ENCODE measurements at places on chromosomes 12 and 14.

- no peak for DNase-seq
Observed at GRCh38 chr12:19462406-19462805, 23.1 kb downstream of the AEBP2 start.

- DNase-seq: no peak
Observed at GRCh38 chr12:106416273-106416672, 58.7 kb downstream of the POLR3B start.

- no peak for DNase-seq
Observed at GRCh38 chr12:31321897-31322228, 4.1 kb downstream of the SINHCAF start.

DNA sequence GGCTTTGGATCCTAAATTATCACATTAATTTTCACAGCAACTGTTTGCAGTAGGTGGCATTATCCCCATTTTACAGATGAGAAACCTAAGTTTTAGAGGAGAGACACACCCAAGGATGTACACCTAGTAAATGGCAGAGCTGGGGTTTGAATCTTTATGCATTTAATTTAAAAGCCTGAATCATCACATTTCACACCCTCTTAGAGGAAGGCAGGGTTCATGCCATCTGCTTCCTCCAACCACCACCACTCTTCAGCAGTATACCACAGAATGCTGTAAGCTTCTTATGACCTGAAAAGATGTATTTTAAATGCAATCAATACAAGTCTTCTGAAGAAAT is 90.3 kb downstream of the CRADD start:
- DNase-seq: no peak

DNA sequence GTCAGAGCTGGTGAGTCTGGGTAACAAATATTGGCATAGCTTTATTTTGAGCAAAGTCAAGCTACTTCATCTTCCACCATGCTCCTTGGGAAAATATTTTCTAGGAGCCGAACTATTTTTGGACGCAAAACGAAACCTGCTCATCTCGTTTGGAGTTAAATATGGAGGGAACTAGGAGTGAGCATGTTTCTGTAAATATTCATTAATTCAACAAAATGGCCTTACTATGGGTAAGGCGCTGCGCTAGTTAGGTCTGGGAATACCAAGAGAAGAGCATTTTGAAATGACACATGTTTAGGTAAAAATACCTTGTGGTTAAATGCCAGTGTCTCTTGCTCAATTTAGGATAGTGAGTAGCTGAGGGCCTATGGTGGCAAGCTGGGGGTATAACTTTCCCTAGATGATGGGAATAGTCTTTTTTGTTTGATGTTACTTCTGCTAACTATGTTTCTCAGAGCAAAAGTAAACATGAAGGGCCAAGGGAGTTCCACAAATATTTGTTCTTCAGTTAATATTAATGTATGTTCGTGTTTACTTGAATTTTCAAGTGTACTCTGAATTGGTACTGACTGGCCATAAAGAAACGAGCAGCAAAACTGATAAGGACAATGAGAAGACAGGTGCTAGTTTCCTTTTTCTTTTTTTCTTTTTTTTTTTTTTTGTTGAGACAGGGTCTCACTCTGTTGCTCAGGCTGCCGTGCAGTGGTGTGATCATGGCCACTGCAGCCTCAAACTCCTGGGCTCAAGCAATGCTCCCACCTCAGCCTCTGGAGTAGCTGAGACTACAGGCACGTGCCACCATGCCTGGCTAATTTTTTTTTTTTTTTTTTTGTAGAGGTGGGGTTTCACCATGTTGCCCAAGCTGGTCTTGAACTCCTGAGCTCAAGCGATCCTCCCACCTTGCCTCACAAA is 77.7 kb downstream of the MAP1LC3B2 start:
- no peak for DNase-seq

DNA sequence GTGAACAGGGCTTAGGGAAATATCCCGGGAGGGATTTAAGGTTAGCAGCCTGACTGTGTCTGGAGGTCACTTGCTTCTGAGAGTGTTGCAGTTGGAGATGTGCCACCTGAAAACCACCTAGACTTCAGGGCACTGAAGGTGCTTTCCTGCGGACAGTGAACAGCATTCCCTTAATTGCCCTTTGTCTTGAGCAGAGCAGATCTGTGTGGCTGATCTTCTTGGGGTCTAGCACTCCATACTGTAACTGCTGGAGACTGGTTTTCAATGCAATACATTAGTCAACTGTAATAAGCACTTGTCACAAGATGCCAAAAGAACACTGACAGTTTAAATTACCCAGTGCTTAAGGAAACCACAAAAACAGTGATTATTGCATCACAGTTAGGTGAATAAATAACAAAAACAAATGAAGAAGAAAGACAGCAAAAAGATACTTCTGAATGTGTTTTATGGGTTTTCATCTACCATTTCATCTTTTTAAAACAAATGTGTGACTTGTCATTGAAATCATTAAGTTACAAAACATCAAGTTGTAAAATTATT is 111.8 kb downstream of the PRIMA1 start:
- no peak for DNase-seq

- DNase-seq: no peak
Observed at GRCh38 chr14:33676135-33676566, 274.7 kb downstream of the EGLN3 start.

DNA sequence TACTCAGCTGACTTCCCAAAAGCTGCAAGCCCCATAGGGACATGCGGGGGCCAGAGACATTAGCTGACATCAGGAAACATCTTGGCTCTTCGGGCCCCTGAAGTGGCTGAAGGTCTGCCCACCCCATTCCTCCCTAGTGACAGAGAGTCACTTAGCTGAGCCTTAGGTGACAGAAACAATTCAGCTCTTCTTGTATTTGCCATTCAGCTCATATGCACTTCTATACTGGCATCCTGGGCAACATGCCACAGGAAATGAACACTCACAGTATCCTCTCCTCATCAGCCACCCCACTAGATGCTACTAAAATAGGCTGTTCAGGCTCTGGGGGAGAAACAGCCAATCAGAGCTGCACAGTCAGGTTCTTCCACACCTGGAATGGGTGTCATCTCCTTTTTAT is 3.4 kb downstream of the DCTN2 start:
- DNase-seq: no peak

DNA sequence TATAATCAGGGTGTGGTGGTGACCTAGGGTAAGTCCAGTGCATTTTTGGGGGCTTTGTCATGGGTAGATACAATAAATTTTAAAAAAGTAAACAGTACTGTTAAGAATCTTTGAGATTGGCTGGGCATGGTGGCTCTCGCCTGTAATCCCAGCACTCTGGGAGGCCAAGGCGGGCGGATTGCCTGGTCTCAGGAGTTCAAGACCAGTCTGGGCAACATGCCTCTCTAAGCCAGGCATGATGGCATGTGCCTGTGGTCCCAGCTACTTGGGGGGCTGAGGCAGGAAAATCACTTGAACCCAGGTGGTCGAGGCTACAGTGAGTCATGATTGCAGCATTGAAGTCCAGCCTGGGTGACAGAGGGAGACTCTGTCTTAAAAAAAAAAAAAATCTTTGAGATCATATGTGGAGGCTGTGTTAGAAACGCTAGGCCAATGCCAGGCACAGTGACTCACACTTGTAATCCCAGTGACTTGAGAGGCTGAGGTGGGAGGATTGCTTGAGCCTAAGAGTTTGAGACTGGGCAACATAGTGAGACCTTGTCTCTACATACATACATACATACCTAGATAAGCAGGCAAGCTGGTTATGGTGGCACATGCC is 67.7 kb downstream of the PRKCH start:
- no peak for DNase-seq

DNA sequence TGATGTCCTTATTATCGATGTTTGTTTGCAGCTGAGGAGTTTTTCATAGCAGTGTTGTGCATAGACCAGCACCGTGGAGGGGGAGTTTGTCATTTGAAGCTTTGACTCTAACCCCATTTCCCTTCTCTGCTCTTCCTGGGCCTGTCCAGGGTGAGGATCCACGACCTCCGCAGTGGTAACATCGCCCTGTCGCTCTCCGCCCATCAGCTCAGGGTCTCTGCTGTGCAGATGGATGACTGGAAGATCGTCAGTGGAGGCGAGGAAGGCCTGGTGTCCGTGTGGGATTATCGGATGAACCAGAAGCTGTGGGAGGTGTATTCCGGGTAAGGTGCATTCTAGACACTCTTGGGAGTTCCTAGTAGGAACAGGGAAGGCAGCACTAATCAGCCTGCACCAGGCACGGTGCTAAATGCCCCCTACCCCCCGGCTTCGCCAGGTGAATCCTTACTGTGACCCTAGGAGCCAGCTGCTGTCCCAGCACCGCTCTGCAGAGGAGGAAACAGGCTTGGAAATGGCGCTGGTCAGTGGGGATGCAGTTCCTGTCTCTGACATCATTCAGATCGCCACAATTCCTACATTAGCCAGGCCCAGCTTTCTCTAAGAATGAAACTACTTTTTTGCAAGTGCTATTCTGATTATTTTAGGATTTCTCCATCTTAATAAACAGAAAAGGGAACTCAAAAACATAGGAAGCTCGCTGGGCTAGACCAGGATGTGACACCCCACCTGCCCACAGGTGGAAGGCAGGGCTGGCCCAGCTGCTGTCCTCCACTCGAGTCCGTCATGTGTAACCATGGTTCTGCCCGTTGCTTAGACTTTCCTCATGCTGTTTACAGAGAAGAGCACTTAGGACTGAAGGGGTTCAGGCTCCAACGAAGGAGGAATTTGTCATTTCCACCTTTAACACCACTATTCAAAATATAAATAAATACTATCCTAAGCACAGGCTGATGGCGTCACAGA is 74.9 kb downstream of the TESC start:
- DNase-seq: no peak

DNA sequence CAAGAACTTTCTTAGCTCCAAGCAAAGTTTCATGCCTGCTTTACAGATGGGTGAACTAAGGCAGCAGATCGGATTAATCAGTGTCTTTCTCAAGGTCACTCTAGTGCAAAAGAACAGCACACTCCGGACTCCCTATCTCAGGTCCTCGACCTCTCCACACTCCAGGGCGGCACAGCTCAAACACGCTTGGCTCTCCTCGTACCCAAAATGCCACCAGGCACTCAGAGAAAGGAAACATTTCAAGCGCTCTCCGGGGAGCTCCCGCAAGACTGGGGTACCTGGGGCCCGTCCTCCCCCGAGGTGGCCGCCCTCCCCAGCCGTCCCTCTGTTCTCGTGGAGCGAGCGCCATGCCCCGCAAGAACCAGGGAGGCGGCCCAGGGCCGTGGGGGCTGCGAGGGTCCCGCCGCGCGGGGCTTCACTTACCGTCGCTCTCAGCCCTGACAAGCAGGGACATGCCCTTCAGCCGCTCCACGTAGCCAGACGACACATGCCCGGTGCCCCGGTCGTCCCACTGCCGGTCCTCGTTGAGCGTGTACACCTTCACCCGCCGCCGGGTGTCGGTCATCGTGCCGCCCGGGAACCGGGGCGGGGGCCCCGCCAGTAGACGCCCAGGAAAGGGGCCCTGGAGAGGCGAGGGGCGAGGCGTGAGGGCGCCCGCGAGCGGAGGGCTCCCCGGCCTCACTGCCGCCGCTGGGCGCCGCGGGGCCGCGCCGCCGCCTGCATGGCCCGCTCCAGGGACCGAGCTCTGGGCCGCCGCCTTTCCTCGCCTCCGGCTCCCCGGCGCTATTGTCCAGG is 830 bp downstream of the PPP4R3A start:
- DNase-seq: peak; percentile 7

DNA sequence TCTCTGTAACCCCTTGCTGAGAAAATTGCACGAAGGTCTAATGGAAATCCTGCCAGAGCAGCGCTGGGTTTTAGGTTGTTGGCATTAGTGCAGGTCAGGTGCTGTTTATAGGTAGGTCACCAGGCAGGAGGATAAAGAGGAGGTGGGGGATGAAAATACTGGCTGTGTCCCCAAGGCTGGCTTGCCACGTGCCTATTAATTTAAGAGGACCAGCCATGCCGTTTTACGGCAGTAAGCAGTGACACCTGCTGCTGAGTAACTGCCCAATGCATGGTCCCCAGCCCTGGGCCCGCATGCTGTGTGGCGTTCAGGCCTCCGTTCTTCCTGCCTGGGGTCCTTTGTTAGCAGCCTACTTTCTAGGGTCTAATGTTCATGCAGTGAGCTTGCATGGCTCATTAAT is 67.2 kb downstream of the WDR20 start:
- DNase-seq: no peak

DNA sequence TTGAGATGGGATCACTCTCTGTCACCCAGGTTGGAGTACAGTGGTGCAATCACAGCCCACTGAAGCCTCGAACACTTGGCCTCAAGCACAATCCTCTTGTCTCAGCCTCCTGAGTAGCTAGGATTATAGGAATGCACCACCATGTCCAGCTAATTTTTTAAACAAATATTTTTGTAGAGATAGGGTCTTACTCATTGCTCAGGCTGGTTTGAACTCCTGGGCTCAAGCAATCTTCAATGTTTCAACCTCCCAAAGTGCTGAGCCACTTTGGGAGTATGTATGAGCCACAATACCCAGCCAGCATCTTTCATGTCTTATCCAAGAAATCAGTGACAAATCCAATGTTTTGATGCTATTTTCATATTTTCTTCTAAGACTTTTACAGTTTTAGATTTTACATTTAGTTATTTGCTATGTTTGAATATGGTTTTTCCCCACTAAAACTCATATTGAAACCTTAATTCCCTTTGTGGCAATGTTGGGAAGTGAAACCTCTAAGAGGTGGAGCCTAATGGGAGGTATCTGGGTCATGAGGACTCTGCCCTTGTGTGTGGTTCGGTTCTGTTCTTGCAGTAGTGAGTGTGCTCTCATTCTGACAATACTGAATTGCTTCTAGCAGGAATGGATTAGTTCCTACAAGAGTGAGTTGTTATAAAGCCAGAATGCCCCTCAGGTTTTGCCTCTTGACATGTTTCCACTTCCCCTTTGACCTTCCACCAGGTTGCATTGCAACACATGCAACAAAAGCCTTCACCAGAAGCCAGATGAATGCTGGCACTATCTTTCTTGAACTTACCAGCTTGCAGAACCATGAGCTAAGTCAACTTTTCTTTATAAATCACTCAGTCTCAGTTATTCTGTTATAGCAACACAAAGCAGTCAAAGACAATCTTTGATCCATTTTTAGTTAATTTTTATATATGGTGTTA is 80.8 kb upstream of the AMIGO2 start:
- DNase-seq: no peak

DNA sequence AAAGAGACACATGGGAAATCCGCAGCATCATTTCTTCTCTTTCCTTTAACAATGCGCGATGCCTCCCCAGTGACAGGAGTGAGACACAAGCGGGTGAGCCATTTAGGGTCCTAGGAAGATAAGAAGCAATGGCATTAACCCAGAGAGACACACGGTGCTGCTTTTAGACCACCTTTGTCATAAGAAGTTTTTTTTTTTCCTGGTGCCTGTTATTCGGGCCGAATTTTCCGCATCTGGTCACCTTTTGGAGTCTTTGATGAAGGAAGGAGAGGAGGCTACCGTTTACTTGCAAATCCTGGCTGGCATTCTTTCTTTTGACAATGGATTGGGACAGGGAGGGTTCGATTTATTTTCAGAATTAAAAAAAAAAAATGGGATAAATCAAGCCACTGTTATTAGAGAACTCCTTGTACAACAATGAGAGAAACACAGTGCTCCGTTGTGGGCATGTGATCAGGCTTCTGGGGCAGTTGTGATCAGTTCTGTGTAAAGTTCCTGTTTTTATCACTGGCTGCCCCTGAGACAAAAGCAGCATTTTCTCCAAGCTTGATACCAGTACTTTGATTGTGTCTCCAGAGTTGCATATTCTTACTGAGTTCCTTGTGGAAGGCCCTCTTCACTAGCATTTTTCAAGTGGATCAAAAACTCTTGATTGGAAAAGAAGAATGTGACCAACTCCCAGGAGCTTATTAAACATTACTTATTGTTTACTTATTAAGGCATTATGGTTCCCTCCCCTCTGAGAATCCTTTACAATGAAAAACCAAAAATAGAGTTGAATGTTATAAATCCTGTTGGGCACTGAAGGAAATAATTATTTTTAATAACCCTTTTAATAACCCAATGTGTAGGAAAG is 1.1 kb downstream of the DIP2B start:
- no peak for DNase-seq

GRCh38 chr14:20811986-20812975 is 9.6 kb upstream of the RNASE1 start:
- DNase-seq: no peak
